ENCODE measurements at places on chromosomes 16 and 17.
A peak's percentile ranks its signal among the peaks of the same experiment; 100 is the strongest.

- no peak for DNase-seq
These were observed 11.4 kb downstream of the ARSG start for GRCh38 chr17:68302666-68303065.

DNA sequence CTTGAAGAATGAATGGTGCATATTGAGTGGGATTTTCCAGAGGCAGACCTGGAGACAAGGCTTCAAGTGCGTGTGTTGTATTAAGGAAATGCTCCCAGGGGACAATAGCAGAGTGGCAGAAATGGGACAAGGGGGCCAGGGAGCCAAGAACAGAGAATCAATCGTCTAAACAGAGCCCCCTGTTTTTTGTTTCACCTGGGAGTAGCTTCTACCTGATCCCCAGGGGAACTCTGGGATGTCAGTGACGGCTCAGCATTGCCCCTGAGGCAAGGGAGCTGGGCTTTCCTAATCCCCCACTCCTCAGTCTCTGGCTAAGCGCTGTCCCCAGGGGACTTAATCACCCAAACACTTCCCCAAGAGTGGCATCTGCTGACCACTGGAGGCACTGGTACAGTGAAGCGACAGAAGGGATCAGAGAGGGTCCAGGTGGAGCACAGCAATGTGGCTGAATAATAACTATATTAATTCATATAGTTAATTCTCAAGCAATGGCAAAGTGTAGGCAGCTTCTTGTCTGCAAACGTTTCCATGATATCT is 35.7 kb upstream of the C16orf78 start:
- DNase-seq = no peak

GRCh38 chr17:6507535-6507934 is 48.8 kb downstream of the PITPNM3 start:
- no peak for DNase-seq

GRCh38 chr17:80110927-80111701 is 9.7 kb downstream of the GAA start:
- no peak for DNase-seq

GRCh38 chr16:27327586-27327915 is 13.8 kb downstream of the IL4R start:
- no peak for DNase-seq

DNA sequence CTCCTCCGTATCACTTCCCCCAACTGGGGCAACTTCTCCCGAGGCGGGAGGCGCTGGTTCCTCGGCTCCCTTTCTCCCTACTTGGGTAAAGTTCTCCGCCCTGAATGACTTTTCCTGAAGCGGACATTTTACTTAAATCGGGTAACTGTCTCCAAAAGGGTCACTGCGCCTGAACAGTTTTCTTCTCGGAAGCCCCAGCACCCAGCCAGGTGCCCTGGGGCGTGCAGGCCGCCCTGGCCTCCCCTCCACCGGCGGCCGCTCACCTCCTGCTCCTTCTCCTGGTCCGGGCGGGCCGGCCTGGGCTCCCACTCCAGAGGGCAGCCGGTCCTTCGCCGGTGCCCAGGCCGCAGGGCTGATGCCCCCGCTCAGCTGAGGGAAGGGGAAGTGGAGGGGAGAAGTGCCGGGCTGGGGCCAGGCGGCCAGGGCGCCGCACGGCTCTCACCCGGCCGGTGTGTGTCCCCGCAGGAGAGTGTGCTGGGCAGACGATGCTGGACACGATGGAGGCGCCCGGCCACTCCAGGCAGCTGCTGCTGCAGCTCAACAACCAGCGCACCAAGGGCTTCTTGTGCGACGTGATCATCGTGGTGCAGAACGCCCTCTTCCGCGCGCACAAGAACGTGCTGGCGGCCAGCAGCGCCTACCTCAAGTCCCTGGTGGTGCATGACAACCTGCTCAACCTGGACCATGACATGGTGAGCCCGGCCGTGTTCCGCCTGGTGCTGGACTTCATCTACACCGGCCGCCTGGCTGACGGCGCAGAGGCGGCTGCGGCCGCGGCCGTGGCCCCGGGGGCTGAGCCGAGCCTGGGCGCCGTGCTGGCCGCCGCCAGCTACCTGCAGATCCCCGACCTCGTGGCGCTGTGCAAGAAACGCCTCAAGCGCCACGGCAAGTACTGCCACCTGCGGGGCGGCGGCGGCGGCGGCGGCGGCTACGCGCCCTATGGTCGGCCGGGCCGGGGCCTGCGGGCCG is 1.6 kb downstream of the HIC1 start:
- DNase-seq = no peak

GRCh38 chr17:78484271-78485246 is 92.6 kb downstream of the DNAH17 start:
- peak; percentile 15 for DNase-seq

GRCh38 chr17:7834542-7834956 is 532 bp downstream of the KDM6B start:
- no peak for DNase-seq

DNA sequence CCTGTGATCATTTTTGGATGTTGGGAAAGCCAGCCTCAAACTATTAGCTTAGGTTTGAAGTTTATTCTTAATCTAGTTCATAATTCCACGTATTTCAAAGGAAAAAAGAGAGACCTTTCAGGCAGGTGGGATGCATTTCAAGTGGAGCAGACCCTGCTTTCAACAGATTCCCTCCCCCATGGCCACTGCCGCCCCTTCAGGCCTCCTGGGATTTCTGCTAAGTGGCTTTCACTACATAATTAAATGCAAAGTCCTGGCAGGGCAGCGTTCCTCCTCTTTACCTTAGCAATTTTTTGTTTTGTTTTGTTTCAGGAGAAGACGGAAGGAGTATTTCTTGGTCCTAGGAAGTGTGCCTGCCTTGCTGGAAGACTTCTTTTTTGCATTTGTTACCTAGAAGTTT is 36.6 kb downstream of the MAF start:
- no peak for DNase-seq

DNA sequence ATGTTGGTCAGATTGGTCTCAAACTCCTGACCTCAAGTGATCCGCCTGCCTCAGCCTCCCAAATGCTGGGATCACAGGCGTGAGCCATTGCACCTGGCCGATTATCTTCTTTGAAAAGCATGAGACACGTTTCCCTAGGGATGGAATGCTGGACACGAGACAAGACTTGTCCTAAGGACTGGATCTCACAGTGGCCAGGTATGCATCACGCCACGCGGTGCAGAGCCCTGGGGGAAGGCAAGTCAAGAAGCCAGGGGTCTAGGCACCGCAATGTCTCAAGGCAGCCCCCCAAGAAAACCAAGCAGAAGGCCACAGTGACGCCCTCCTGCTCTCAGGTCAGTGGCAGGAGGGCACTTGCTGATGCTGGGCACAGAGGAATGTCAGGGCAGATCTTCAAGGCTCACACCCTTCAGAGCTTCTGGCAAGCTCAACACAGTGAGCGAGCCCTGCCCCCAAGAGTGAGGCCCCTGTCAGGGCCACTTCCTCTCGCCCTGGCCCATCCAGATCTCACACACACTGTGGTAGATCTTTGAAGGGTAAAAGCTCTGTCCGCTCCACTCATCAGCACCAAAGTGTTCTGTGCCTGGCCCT is 134.7 kb downstream of the ZNF778 start:
- no peak for DNase-seq

GRCh38 chr17:5510771-5511170 is 24.4 kb downstream of the MIS12 start:
- no peak for DNase-seq

DNA sequence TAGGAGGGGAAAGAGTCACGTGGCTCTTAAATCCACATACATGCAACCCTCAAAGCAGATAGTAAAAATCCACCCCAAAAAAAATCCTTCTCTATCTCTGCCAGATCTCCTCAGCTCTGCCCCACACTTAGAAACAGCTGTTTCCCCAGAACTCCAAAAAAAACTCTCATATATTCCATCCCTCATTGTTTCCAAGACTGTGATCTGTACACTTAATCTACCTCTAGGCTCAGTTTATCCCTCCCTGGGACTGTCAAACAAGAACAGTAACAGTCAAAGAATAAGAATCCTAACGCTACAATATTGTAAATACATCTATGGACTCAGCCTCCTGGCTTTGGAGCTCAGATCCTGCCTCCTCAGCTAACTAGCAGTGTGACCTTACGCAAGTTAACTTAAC is 11.6 kb downstream of the CUEDC1 start:
- DNase-seq = no peak

DNA sequence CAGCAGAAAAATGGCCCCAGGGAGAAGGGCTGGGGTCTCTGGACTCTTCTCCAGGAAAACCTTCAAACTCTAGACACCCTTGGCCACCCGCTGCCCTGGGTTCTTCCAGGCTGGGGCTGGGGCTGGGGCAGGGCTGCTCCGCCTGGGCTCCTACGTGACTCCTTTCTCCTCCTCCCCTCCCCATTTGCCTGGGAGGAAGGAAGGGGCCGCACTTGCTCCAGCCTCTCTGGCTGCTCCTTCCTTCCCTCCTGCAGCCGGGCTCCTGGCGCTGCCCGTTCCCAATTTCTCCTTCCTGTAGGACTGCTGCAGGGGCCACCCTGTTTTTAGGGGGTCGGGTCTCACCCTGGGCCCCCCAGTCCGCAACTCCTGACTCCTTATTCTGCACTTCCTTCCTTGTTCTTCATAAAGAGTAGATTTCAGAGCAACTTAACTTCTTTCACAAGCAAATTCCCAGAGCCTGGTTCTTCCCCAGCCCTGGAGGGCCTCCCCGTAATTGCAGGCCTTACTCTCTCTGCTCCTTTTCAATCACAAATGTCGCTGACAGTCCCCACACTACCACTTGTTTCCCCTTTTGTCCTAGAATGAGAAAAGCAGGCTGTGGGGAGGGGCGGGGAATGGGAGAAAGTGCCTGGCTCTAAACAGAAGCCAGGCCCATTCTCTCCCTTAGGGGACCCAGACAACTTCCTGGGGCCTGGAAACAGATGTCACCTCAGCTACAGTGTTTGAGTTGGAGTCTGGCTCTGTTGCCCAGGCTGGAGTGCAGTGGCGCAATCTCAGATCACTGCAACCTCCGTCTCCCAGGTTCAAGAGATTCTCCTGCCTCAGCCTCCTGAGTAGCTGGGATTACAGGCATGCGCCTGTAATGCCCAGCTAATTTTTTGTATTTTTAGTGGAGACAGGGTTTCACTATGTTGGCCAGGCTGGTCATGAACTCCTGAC is 137.8 kb downstream of the ENGASE start:
- DNase-seq = no peak

GRCh38 chr17:17628388-17629008 is 37.0 kb upstream of the PEMT start:
- no peak for DNase-seq

- peak; percentile 49 for DNase-seq
These were observed 112.4 kb downstream of the SPECC1 start for GRCh38 chr17:20121359-20122253.

DNA sequence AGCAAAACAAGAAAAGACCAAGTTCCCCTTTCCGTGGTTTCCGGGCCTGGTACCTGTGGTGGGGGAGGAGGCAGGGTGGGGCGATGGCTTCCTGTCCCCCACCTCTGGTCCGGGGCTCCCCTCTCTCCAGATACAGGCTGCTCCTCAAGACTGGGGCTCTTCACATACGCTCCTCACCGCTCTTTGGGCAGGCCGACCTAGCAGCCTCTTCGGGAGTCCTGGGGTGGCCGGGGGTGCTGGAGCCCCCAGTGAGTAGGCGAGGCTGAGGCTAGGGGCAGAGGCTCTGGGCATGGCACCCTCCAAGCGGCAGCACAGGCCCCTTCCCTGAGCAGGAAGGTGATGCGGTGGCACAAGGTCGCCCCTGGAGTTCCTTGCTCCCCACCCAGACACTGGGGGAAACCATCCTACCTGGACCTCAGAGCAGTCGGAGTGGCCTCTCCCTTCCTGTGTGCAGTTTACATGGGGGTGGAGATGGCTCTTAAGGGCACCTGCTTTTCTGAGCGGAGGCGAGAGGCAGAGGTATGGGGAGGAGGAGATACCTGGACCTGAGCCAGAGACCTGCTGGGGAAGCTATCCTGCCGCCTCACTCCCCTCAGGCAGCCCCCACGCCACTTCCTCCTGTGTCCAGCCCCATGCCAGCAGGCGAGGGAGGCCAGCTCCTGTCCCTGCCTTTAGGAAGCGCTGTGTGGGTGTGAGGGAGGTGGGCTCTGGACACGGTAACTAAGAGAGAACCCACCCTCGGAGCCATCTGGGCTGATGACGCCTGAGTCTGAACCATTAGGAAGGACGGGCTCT is 891 bp downstream of the CORO1A start:
- peak; percentile 53 for DNase-seq

GRCh38 chr16:20829536-20829935 is 23.2 kb downstream of the REXO5 start:
- no peak for DNase-seq

DNA sequence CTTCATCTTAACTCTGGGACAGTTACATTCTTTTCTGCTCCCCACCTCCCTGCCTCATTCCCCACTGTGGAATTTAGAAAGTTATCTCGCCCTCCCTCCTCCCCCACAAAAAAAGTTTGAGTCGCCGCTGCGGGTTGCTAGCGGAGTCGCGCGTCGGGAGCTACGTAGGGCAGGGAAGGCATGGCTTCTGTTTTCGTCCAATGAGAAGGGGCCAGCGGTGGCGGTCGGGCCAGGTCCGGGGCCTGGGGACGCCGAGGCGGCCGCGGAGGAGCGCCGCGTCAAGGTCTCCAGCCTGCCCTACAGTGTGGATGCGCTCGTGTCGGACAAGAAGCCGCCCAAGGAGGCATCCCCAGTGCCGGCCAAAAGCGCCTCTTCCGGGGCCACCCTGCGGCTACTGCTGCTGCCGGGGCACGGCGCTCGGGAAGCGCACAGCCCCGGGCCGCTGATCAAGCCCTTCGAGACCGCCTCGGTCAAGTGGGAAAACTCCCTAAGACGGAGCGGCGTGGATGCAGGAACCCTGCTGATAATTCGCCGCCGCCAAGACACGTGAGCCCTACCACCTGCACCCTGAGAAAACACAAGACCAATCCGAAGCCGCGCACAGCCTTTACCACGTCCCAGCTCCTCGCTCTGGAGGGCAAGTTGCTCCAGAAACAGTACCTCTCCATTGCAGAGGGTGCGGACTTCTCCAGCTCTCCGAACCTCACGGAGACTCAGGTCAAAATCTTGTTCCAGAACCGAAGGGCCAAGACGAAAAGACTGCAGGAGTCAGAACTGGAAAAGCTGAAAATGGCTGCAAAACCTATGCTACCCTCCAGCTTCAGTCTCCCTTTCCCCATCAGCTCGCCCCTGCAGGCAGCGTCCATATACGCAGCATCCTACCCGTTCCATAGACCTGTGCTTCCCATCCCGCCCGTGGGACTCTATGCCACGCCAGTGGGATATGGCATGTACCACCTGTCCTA is 8.9 kb downstream of the OR4D1 start:
- DNase-seq = peak; percentile 31

GRCh38 chr17:8776881-8777280 is 18.5 kb upstream of the SPDYE4 start:
- DNase-seq = no peak

- DNase-seq = no peak
These were observed 43.6 kb upstream of the RBFOX3 start for GRCh38 chr17:79654350-79654959.

- DNase-seq = no peak
These were observed 72.1 kb upstream of the RCVRN start for GRCh38 chr17:9977180-9977575.

GRCh38 chr17:76501827-76502307 is 644 bp upstream of the RHBDF2 start:
- DNase-seq = no peak

GRCh38 chr16:72287649-72288048 is 115.7 kb upstream of the PMFBP1 start:
- DNase-seq = no peak

- no peak for DNase-seq
These were observed 132.6 kb downstream of the PARN start for GRCh38 chr16:14497245-14498082.

Data from stimulated activated CD8-positive, alpha-beta memory T cell treated with anti-CD3 and anti-CD28 coated beads, Interleukin-15, amount 100 ng/mL, for 1 hour (primary cell).